ENCODE measurements at places on chromosomes 12 and 14. TPM values are rescaled to one million over a fixed set of nuclear protein-coding genes. Genes with fewer than 3 reads are reported as not detected.

Gene MYF6
- not detected for total RNA-seq

Gene DDN
- 0.29 TPM for total RNA-seq

Gene IFNG-AS1
- total RNA-seq, result not detected

Gene VCPKMT
- 7.6 TPM for total RNA-seq

Gene PTPRR
- total RNA-seq, result 0.86 TPM

Gene GPR162
- total RNA-seq, result 9.4 TPM

Gene TAS2R9
- 0.13 TPM for total RNA-seq

Gene VIPAS39
- total RNA-seq, result 31.1 TPM

Gene GSG1
- not detected for total RNA-seq

Gene ARHGAP9
- total RNA-seq, result 0.13 TPM

Gene PTPN6
- not detected for total RNA-seq

Data from thoracic aorta endothelial cell (primary cell).